ENCODE measurements at places on chromosomes 7 and 10.

GRCh38 chr7:74627661-74628411 lies 29.7 kb upstream of the GTF2I start:
- no peak for DNase-seq

DNA sequence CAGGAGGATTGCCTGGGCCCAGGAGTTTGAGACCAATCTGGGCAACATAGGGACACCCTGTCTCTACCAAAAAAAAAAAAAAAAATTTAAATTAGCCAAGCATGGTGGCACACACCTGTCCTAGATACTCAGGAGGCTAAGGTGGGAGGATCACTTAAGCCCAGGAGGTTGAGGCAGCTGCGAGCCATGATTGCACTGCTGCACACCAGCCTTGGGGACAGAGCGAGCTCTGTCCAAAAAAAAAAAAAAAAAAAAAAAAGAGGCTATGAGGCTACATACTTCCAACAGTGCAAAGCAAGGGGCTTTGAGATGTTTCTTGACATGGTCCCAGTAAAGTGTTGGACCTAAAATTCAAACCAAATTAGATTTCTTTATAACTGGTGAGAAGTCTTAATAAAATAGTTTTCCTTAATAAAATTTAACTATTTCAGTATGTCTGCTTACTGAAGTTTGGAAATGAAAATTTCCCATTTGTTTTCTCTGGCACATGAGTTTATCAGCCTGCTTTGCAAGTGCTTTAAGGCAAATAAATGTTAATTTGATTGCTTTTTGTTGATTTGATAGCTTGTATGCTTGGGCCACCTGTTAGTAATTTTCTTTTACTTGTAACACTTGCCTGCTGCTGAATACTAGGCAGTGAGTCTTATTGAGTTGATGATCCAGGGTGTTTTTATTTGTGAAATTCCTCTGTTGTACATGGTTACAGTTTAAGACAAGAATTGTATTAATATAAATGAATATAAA lies 16.1 kb downstream of the CALU start:
- DNase-seq = no peak

DNA sequence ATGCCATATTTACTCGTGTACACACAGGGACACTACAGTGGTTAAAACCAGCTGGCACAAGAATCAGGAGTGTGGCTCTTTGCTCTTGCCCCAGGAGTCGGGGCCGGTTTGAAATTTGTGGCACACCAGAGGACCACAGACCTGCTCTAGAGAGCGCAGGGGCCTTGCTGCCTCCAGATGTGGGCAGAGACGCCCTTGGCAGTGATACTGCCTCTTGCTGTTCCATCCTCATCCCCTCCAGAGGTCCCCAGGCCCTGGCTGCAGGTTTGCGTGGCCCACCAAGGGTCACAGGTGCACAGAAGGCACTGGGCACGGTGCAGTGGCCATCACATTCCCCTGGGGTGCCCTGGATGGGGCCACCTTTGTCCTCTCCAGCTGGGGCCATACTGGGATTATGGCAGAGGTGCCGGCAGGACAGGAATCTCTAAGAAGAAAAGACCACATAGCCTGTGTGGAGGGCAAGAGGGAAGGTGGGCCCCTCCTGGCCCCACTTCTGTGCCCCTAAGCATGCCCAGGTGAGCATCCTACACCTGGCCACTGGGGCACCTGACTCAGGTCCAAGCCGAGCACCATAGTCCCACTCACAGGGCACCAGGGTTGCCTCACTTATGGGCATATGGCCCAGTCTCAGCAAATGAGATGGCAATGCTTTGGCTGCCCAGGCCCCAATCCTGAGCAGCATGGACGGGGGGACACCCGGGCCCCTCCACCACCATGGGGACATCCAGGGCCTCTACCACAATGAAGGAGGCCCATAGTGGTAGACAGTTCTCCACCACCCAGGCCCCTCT lies 45.6 kb downstream of the FOXL3 start:
- no peak for DNase-seq

- no peak for DNase-seq
Observed at GRCh38 chr10:125744909-125745308, 25.4 kb downstream of the EDRF1 start.

GRCh38 chr10:7359954-7360353 lies 50.9 kb downstream of the SFMBT2 start:
- no peak for DNase-seq

Measured in activated CD4-positive, alpha-beta T cell treated with anti-CD3 and anti-CD28 coated beads for 48 hours (primary cell).